CD4-positive, alpha-beta T cell (primary cell): ENCODE measurements at places on chromosomes 7 and 10.

GRCh38 chr7:43004082-43004481 lies 71.9 kb downstream of the MRPL32 start:
- no peak for DNase-seq
- no peaks in the 10 kb centered on the region for H3K4me1 ChIP-seq
- H3K27me3 ChIP-seq = peaks cover 4% of the 10 kb centered on the region
- no peak overlapping the region for H3K4me3 ChIP-seq

DNA sequence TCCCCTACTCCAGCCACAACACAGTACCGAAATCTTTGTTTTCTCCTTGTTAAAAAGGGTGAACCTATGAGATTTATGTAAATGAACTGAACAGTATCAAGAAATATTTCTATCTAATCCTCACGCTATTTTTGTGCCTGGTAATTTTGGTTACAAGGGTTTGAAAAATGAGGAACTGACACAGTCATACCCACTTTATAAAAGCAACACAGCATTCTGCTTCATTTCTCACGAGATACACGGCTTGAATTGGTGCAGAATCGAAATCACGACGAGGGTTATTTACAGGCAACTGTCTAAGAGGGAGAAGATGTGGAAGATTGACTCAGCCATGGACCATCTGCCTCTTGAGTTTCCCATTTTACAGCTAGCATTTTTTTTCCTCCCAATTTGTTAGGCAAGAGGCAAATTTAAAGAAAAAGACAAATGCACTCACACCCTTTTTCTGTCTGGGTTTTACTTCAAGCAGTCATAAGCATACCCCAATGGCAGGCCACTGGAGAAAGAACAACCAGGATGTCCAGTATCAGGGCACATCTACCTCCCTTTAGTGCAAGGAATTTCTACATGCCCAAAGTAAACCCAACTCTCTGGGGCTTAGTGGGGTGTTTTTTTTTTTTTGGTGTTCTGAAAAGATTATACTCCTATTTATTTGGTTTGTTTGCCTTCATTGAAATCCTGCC lies 108.1 kb downstream of the ITGB8 start:
- H3K27ac ChIP-seq = no peak overlapping the region
- H3K4me1 ChIP-seq = no peaks in the 10 kb centered on the region
- no peaks in the 10 kb centered on the region for H3K27me3 ChIP-seq
- H3K4me3 ChIP-seq = no peak overlapping the region
- H3K36me3 ChIP-seq = no peaks in the 10 kb centered on the region

DNA sequence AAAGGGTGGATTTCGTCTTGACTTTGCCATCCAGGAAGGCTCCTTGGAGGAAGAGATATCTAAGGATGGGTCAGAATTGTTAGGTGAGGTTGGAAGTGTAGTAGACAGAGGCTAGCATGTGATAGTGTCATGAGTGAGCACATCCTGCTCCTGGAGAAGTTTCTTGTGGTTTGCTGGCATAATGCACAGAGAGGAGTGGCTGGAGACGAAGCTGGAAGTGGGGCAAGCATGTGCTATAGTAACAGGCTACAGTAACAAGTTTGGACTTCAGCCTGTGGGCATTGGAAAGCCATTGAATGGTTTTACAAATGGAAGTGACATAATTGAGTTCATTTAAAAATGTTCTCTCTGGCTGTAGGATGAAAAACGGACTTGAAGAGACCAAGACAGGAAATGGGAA lies 175.6 kb upstream of the VWC2 start:
- H3K4me3 ChIP-seq = no peak overlapping the region
- no peak for DNase-seq
- H3K36me3 ChIP-seq = no peaks in the 10 kb centered on the region
- no peaks in the 10 kb centered on the region for H3K4me1 ChIP-seq
- no peaks in the 10 kb centered on the region for H3K27me3 ChIP-seq

DNA sequence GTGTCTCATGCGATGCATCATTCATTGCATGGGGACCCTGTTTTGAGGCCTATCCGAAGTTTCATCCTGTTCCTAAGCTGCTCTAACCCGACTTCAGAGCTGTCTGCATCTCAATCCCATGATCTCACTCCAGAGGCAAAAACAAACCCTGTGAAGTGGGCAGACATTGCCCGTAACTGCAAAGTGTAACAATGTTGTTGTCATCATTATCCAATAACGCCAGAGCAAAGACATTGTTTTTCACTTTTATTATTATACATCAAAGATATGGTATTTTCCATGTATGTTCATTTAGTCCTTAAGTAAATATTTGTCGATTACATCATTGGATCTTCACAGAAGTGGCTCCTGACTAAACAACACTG lies 246.7 kb downstream of the KLF6 start:
- no peak overlapping the region for H3K27ac ChIP-seq
- H3K36me3 ChIP-seq = no peaks in the 10 kb centered on the region
- DNase-seq = no peak
- H3K27me3 ChIP-seq = no peaks in the 10 kb centered on the region

DNA sequence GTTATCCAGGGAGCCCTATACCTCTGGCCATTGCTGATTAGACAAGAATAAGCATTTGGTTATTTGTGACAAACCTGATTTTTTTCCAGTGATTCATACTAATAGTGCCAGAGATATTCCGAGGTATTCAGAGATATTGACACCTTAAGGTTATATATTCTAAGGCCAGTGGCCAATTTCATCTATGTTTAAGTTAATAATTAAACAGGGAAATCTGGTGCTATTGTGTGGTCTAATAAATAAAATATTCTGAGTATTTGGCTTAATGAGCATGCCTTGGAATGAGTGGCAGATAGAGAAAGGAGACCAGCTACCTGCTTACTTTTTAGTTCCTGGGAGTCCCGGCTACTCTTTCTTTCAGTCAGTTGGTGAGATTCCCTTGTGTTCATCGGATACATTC lies 38.6 kb upstream of the MEOX2 start:
- no peak overlapping the region for H3K4me3 ChIP-seq
- no peak overlapping the region for H3K27ac ChIP-seq
- DNase-seq = no peak
- H3K36me3 ChIP-seq = no peaks in the 10 kb centered on the region
- no peaks in the 10 kb centered on the region for H3K27me3 ChIP-seq

GRCh38 chr10:58764087-58764747 lies 251.5 kb downstream of the BICC1 start:
- H3K4me1 ChIP-seq = no peaks in the 10 kb centered on the region
- no peak overlapping the region for H3K4me3 ChIP-seq
- H3K36me3 ChIP-seq = no peaks in the 10 kb centered on the region
- H3K27me3 ChIP-seq = no peaks in the 10 kb centered on the region
- DNase-seq = no peak
- no peak overlapping the region for H3K27ac ChIP-seq

- no peak overlapping the region for H3K27ac ChIP-seq
- no peaks in the 10 kb centered on the region for H3K27me3 ChIP-seq
- no peak overlapping the region for H3K4me3 ChIP-seq
- peaks cover 96% of the 10 kb centered on the region for H3K36me3 ChIP-seq
These were observed 9.2 kb downstream of the GTPBP4 start for GRCh38 chr10:997266-998022.

DNA sequence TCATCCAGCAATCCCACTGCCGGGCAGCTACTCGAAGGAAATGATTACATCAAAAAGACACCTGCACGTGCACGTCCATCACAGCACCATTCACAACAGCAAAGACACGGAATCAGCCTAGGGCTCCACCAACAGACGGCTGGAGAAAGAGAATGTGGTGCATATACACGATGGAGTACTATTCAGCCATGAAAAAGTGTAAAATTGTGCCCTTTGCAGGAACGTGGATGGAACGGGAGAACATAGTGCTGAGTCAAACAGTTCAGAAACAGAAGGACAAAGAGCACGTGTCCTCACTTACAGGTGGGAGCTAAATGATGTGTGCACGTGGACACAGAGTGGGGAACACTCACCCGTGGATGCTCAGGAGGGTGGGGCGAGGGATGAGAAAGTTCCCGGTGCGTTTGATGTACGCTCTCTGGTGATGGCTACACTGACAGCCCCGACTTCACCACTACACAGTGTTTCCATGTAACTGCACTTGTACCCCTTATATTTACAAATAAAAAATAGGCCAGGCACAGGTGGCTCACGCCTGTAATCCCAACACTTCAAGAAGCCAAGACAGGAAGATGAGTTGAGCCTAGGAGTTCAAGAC lies 92.0 kb downstream of the PDGFA start:
- no peaks in the 10 kb centered on the region for H3K36me3 ChIP-seq
- no peak overlapping the region for H3K27ac ChIP-seq
- H3K4me3 ChIP-seq = no peak overlapping the region

DNA sequence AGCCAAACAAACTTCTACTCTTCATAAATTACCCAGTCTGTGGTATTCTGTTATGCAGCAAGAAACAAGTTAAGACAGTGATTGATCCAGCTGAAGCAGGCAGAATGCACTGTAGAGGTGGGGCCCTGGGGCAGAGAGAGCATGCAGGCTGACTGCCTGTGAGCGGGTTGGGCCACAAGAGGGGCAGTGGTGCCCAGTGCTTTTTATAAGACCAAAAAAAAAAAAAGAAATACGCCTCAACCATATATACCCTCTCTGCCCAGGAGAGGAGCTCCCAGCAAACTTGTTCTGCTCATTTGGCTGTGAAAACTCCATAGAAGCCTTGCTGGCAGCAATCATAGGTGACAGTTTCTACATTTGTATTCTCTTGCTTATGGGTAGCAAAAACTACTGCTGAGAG lies 104.7 kb downstream of the SORBS1 start:
- H3K27me3 ChIP-seq = peaks cover 6% of the 10 kb centered on the region
- no peaks in the 10 kb centered on the region for H3K4me1 ChIP-seq
- H3K27ac ChIP-seq = no peak overlapping the region
- no peak overlapping the region for H3K4me3 ChIP-seq
- H3K36me3 ChIP-seq = no peaks in the 10 kb centered on the region

DNA sequence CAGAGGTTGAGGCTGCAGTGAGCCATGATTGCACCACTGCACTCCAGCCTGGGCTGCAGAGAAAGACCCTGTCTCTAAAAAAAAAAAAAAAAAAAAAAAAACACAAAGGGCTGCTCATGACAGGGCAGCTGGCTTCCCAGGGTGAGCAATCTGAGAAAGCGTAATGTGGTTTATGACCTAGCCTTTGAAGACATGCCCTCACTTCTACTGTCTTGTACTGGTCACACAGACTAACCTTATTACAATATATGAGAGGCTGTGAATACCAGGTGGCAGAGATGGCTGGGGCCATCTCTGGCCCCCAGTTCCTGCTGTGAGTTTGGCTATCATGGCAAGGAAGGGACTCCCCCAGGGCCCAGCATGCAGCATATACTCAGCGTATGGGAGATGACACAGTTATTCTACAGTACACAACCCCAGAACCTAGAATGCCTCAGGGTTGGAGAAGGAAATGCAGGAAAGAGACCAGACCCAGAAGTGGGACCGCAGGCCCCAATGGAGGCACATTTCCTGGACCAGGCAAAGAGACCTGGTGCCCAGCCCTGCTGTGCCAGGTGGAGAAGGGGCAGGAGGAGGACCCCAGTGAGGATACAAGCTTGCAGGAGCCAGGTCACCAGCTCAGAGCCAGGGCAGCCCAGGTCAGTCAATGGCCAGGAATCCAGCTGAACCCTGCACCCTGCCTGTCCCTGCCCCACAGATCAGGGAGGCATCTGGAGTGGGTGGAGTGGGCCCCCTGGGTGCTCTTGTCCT lies 26.3 kb downstream of the NPTX2 start:
- no peaks in the 10 kb centered on the region for H3K27me3 ChIP-seq
- no peaks in the 10 kb centered on the region for H3K4me1 ChIP-seq
- no peak overlapping the region for H3K4me3 ChIP-seq
- H3K36me3 ChIP-seq = no peaks in the 10 kb centered on the region
